ENCODE measurements at places on chromosomes 11 and 22.
A peak's percentile ranks its signal among the peaks of the same experiment; 100 is the strongest.

DNA sequence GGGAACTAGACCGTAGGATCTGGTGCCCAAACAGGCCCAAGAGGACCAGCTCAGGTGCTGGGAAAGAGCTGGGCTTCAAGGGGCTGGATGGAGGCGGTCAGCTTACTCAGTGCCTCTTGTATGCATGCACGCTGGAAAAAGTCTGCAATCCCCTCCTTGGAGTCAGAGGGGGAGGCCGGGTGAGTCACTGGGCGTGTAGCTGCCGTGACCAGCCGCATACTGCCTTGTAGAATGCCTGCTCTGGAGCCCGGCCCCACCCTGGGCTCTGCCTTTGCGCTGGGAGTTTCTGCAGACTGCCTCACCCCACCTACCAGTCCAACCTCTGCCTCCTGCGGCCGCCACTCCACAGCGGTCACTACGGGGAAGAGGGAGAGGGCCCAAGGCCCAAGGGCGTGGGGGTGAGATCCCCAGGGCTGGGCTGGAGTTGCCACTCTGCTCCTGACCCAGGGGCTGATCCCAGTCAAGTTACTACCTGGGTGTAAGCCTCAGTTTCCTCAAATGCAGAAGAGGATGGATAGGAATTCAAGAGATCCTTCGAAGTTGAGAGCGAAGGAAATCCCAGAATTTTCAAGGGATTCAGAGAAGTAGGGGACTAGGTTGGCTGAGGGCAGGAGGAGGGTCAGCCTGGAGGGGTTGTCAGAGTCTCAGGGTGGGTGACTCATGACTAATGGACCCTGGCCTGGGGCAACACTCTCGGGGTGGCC lies 4.2 kb downstream of the MRGPRF start:
- peak; percentile 97 for DNase-seq

- no peak for DNase-seq
Observed at GRCh38 chr11:41289408-41289807, 170.0 kb downstream of the LRRC4C start.

DNA sequence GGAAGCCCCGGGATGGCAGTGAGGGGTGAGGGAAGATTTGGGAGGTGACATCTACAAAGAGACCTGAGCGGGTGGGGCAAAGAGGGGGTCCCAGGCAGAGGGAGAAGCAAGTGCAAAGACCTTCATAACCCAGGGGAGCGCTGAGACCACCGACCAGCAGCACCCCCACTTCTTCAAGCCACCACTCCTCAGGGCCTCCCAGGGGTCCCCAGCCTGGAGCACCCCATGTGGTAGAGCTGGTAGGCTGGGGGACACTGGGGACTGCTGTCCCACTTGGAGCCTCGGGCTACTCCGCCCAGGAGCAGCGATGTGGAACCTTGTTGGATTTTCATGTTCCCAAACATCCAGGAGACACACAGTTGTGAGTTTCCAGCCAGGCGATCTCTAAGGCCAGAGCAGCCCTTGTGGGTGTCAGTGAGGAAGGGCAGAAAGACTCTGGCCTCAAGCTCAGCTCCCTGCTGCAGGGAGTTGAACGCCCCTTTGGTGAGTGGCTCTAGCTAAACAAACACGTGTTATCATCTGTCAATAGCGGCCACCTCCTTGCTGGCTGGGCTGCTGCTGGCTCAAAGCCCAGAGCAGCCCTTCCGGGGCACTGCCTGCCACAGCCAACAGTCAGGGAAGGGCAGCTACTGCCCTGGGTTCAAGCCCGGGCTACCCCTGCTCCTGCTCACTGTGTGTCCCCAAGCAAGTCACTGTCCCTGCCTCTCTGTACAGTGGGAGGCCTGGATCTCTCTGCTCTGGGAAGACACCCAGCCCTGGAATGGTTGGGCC lies 25.7 kb upstream of the CHKA start:
- peak; percentile 62 for DNase-seq

- no peak for DNase-seq
Observed at GRCh38 chr22:37121887-37122591, 12.5 kb upstream of the TMPRSS6 start.

DNA sequence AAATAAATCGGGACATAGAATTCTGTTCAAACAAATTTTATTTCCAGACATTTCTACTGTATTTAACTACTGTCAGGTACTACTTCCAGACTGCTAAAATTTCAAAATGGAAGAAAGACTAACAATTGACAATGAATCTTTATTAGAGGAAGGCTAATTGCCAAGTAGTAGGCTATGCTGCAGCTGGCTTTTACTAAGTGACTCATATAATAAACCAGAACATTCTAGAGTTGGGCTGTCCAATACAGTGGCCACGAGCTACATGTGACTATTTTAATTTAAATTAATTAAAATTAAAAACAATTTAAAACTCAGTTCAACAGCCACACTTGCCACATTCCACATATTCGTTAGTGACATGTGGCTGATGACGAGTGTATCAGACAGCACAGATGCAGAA lies 27.6 kb downstream of the CHKA start:
- DNase-seq: no peak

DNA sequence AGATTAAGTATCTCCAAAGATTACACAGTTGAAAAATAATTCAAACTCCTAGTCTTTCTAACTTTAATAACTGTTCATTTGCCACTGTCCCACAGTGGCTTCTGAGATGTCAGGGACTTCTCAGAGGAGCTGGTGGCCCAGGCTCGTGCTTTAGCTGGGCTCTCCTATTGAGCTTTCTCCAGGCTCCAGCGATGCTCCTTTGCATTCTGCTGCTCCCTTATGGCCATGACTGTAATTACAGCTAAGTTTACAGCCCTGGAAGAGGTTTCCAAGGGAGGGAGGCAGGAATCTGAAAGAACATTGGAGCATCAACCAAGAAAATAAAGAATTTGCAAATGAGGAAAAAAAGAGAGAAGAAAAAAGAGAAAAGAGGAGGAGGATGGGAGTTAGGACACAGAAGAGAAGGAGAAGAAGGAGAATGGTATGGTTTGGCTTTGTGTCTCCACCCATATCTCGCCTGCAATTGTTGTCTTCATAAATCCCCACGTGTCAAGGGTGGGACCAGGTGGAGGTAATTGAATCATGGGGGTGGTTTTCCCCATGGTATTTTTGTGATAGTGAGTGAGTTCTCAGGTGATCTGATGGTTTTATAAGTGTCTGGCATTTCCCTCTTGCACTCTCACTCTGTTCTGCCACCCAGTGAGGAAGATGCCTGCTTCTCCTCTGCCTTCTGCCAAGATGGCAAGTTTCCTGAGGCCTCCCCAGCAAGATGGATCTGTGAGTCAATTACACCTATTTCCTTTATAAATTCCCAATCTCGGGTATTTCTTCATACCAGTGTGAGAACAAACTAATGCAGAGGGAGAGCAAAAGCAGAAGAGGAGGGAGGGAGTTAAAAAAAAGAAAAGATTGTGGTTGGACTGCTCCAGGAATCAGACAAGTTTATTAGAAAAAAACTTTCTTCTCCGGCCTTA lies 857.0 kb downstream of the KCNA4 start:
- peak; percentile 68 for DNase-seq

DNA sequence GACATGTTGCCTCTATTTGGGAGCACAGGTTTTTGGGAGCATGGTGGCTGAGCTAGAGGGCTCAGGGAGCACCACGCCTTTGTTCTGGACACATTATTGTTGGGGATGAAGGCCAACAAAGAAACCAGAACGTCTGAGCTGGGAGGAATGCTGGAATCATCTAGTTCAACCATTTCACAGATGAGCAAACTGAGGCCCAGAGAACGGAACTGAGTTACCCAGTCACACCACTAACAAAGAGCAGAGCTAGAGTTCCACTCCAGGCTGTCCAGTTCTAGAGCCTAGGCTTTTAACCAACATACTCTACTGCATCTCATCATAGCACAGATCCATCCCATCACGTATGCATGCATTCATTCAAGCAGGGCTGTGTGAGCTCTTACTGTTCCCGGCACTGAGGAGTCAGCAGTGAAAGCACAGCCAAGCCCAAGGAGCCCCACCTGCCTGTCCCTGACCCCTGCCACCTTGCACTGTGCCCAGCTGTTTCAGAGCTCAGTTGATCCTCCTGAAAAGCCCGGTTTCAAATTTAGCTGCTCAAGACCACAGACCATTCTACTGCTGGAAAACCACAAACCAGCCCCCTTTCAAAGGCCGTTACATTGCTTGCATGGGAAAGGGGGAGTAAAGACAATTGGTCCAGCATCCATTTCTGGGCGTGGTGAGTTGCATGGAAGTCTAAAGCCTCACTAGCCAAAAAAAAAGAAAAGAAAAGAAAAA lies 16.9 kb upstream of the TCF20 start:
- DNase-seq: no peak

GRCh38 chr11:94678901-94679300 lies 89.3 kb upstream of the AMOTL1 start:
- DNase-seq: no peak

DNA sequence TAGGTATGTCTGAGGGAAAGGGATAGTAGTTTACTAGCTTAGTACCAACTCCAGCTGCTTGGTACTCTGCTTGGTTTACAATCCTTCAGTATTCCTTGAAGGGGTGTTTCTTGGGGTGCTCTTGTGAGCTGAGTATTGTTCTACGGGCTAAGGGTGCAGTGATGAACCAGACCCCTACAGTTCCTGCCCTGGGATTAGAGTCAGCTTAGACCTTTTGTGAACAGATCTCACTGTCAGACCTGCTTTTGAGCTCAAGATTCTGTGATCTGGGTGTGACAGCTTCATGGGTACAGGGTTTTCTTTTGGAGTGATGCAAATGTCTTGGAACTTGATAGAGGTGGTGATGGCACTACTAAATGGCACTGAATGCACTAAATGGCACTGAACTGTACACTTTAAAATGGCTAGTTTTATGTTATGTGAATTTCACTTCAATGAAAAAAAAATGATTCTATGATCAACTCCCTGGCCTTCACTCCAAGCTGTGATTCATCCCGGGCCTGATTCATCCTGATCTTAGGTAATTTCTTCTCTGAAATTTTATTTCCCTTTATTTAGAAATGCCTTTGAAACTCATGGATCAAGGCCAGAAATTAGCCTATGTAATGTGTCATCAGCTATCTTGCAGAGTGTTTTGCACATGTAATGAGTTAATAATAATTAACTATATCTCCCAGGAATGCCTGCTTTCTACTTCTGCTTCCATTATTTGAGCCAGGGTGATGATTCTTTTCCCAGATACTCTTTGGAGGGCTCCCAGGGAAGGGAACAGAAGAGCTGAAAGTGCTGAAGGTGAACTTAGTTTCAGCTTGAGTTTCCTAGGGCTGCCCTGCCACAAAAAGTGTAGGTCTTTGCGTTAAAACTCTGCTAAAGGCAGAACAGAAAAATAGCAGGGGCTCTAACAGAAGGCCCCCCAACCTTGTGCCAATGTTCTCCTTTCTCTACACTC lies 87.9 kb downstream of the NCAM1 start:
- DNase-seq: no peak

DNA sequence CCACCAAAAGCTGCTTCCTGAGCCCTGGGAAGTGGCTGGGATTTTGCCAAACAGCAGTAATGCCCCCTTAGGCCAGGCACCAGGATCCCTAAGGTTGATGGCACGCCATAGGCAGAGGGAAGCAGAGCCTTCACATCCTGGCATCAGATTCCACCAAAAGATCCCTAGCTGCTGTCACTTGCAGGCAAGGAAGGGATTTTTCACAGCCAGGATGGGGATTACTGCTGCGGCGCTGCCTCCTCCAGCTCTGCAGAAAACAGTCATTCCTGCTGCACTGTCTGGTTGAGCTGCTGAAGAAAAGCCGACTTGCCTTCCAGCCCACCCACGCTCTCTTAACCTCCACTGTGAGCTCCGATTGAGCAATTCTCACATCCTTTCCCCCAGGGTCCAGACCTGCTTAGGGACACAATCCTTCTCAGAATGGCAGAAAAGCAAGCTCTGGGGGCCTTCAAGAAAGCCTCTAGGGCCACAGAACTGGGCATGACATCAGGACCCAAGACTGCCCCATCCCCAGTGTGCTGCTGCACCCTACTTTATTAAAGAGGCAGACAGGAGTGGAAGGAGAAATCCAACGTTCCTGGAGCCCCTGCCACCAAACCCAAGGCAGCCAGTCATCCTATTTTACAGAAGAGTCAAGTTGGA lies 19.9 kb downstream of the SYN3 start:
- DNase-seq: no peak

DNA sequence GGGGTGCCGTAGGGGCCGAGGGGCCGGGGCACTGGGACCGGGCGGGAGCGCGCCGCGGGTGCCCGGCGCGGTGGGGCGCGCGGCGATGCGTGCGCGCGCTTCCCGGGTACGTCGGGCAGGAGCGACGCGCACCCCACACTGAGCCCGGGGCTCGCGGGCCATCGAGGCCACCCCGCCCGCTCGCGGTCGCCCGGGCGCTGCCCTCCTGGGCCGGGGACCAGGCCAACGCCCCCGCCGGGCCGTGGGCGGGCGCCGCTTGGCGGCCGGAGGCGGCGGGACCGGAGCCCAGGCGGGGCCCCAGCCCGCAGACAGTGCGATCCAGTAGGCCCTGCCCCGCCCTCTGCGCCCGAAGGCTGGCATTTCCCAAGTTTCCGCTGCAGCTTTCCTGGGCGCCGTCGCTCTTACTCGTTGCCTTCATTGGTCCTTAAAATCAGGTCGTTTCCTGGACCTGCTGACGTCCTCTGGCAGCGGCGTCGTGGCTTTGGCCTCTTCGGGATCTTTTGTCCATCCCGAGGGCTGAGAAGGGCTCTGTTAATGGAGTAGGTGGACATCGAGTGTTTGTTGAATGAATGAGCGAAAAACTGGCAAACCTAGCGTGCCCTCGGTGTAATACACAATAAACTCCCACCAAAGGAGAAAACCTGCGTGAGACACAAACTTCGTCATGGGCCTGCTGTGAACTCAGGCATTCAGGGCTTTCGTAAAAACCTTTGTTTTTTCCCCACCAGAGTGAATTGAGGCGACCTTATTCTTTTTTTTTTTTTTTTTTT lies 638 bp downstream of the PARVA start:
- peak; percentile 84 for DNase-seq

- DNase-seq: no peak
Observed at GRCh38 chr11:31477528-31478222, 31.7 kb downstream of the IMMP1L start.

DNA sequence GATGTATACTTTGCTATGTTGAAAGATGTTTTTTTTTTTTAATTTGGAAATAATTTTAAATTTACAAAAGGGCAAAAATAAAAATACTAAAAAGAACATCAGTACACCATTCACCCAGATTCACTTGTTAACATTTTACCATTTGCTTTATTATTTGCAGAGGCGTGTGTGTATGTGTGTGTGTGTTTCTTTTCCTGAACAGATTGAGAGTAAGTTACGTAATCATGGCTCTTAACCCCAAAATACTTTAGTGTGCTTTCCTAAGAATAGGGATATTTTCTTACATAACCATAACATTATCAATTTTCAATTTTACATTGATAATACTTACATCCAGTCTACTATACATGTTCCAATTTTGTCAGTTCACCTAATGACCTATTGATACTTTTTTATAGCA lies 91.5 kb upstream of the HORMAD2 start:
- DNase-seq: no peak
